Kidney capillary endothelial cell (primary cell): ENCODE measurements at places on chromosomes 2 and 18.

- DNase-seq, result no peak
Measured at GRCh38 chr2:61950571-61951315, 45.3 kb downstream of the COMMD1 start.

GRCh38 chr2:47607680-47608061 lies 175.3 kb upstream of the MSH6 start:
- no peak for DNase-seq

DNA sequence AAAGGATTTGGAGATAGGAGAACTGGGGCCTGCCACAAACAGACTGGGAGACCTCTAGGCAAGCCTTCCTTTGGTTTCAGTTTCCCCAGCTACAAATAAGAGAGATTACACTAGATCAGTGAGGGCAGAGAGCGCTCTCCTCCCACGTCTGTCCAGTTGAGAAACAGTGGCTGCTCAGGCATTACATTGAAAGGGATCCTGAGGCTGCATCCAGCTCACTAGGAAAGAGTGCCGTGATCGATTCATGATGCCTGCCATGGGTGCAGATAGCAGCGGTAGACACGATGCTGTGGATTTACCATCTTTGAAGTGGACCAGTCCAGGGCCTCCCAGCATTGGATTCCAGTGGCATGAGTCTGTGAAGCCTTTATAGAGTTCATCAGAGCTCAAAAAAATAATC lies 62.6 kb downstream of the EN1 start:
- DNase-seq, result no peak

DNA sequence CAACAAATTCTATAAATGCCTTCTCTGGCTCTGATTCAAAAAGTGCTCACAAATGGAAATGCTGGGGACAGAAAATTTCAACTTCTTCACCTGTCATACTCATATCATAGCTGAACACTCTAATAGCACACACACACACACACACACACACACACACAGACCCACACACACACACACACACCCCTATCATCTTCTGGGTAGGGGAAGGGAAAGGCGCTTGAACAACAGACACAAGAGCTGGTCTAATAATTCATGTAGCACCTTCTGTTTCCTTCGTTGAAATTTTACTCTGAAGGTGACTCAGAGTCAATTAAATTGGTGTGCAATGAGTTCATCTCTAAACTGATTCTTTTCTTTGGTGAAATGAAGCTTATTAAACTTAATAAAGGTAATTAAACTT lies 32.9 kb downstream of the CD28 start:
- no peak for DNase-seq

- DNase-seq, result no peak
Measured at GRCh38 chr18:64717026-64717425, 568.1 kb upstream of the LINC00305 start.
